Hindlimb muscle (tissue), 1 donor: ENCODE measurements at places on chromosomes 3 and 15.

DNA sequence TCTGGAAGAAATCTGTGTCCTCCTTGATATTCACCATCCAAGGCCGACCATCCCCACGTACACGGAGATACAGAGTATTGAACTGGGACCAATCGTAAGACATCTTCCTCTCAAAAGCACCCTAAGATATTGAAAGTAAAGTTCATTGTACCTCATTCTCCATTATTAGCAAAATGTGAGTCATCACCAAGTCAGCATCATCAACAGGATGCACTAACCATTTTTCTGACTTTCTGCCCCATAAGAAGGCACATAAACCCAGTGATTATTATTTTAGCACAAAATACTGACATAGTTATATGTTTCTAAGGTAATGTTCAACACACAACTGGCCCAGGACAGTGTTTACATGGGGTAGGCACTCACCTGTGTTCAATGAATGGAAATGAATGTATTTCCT is 7.4 kb downstream of the NDUFAF1 start:
- no peak for DNase-seq

GRCh38 chr15:72915843-72916242 is 132.3 kb upstream of the ADPGK start:
- DNase-seq: no peak

DNA sequence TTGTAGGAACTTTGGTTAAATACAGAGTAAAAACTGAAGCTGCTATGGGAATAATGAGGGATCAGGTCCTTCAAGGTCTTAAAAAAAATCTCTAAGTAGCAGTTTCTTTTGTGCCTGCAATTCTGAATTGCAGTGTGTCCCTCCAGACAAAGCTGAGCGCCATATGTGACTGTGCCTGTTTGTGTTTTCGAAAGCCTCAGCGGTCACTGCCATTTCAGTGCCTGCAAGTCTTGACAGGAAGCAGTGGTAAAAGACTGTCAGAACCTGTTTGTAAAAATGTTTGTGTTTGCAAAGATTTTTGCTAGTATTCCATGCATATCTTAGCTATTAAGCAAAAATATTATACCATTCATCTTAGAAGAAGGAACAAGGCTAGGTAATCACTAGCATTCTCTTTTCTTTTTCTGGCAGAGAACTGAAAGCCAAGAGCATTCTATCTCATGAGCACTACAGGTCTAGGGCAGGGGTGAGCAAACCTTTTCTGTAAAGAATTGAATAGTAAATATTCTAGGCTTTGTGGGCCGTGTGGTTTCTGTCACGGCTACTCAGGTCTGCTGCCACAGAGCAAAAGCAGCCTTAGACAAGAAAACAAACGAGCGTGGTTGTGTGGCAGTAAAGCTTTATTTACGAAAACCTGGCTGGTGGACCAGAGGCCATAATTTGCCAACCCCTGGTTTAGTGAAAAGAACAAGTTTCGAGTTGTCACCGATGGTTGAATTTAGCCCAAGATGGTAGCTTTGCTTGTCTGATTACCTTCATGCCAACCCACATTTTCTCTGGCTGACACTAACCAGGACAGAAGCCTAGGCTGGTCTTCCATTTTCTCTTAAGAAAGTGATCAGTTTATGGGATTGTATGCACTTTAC is 134.4 kb downstream of the CACNA1D start:
- DNase-seq: no peak

- no peak for DNase-seq
Measured at GRCh38 chr3:152236716-152237115, 32.0 kb upstream of the MBNL1 start.

- no peak for DNase-seq
Measured at GRCh38 chr15:51093839-51094605, 684 bp downstream of the TNFAIP8L3 start.
